ENCODE measurements at places on chromosomes 1 and 21. TPM values are rescaled to one million over a fixed set of nuclear protein-coding genes. Genes with fewer than 3 reads are reported as not detected.

PCSK9 gene
- total RNA-seq, result 0.13 TPM

PPM1J gene
- total RNA-seq, result 2.6 TPM

SLC6A17 gene
- total RNA-seq, result under 0.01 TPM

CAMK1G gene
- 6.8 TPM for total RNA-seq

BNIPL gene
- total RNA-seq, result 0.46 TPM

Data from gastroesophageal sphincter (tissue), 4 donors.